ENCODE measurements at places on chromosomes 4 and X.

- no peak for DNase-seq
Measured at GRCh38 chr4:156778606-156779005, 193.0 kb downstream of the PDGFC start.

DNA sequence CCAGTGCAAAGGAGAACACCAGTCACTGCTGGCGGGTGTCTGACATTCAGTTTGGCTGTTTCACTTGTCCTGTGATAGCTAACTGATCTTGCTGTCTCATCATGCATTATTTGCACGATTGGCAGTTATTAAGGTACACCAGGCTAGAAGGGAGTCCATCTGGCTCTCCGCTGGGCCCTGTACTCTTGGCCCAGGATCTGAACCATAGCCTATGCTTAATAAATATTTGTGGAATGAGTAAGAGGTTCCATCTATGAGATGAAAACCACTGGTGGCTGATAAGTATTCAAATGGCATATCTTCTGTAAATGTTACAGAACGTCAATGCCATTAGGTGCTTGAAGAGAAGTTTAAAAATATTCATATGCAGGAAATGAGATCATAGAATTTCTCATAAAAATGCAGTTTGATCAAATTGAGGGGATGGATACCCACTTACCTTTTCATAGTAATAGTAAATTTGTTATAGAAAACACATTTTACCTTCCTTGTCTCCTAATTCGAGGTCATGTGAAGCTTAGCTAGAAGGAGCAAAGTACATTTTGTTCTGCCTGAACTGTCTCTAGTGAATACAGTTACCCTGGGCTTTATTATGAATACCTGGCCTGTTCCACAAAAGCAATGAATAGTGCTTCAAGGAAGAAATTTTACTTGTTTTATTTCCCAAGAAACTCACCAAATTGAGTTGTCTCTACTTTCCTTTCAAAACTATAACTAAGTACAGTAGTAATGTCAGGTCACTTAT is 213.5 kb downstream of the CBR4 start:
- DNase-seq: no peak

GRCh38 chr4:145216535-145216934 is 36.1 kb upstream of the OTUD4 start:
- no peak for DNase-seq

GRCh38 chr4:143381189-143382118 is 44.8 kb downstream of the GAB1 start:
- DNase-seq: no peak

- DNase-seq: no peak
Measured at GRCh38 chrX:41906515-41907187, 16.7 kb downstream of the CASK start.

- DNase-seq: no peak
Measured at GRCh38 chrX:133637765-133638164, 222.5 kb upstream of the GPC4 start.

- DNase-seq: no peak
Measured at GRCh38 chrX:49773993-49774392, 55.1 kb upstream of the PAGE4 start.

DNA sequence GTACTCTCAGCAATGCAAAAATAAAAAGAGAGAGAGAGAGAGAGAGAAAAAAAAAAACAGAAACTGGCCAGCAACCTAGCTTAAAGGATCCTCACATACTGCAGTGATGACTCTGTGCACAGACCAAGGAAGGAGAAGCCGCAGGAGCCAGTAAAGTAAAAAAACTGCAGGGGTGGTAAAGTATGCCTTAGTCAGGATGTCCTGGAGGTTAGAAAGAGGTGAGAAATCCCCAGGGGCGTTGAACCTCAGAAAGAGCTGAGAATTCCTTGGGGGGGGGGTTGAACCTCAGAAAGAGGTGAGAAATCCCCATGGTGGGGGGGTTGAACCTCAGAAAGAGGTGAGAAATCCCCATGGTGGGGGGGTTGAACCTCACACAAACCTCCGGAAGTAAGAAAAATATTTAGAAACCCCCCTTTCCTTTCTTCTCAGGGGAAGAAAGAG is 48.0 kb downstream of the MAGEA9 start:
- DNase-seq: no peak

DNA sequence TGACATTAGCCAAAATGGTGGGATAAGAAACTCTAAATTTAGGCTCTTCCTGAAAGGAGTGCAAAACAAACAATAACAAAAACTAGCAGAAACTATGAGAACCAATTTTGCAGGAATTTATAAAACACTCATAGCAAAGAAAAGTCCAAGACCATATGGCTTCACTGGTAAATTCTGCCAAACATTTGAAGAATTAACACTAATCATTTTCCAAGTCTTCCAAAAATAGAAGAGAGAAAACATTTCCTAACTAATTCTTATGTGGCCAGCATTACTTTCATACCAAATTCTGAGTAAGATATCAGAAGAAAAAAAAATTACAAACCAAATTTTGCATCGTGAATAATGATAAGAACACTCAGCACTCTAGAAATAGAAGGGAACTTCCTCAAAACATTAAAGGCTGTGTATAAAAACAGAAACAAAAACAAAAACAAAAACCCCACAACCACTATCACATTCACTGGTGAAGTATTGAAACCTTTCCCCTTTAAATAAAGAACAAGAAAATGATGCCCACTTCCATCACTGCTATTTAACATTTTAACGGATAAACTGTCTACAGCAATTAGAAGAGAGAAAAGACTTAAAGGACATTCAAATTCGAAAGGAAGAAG is 524.3 kb upstream of the GALNTL6 start:
- no peak for DNase-seq

- DNase-seq: no peak
Measured at GRCh38 chr4:28665306-28665705, 1804.7 kb downstream of the STIM2 start.

GRCh38 chr4:123667991-123668390 is 271.4 kb downstream of the SPRY1 start:
- no peak for DNase-seq

DNA sequence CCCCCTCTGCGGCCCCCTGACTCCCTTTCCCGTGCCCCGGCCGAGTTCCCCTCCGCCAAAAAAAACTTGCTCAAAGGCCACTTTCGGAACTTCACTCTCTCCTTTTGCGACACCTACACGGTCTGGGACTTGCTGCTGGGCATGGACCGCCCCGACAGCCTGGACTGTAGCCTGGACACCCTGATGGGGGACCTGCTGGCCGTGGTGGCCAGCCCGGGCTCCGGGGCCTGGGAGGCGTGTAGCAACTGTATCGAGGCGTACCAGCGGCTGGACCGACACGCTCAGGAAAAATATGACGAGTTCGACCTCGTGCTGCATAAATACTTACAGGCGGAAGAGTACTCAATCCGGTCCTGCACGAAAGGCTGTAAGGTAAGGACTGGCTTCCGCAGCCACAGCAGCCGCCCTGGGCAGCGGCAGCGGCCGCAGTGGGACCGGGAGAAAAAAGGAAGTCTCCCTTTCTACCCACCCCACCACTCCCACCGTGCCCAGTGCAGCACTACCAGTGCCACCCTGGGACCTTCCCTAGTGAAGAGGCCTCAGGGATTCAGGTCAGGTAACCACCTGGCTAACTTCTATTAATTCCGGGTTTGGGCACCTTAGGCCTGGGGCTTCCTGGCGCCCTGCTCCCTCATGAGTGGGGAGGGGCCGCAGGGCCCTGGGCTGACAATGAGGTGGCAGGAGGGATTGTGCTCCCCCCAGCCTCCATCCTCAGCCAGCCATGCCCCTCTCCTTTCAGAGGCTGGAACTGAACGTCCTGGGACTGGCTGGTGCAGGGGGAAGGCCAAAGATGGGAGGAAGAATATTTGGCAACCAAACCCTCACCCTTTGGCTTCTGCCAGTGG is 1.9 kb downstream of the NALF2 start:
- no peak for DNase-seq

DNA sequence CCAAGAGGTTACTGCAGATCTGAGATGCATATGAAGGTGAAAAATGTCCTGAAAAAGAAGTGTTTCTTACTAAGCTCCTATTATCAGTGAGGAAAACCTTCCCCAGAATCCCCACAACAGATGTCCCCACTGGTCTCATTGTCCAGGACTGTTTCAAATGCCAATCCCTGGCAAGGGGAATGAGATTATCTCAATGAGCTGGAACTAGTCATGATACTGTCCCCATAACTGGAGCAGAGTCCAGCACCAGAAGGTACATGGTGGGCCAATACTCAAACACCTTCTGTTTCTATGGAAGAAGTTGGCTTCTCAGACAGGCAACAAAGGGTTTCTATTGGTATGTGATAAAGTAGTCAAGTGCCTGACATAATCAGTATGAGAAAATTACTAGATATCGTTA is 221.1 kb upstream of the TLL1 start:
- no peak for DNase-seq

GRCh38 chrX:41045960-41046567 is 39.2 kb upstream of the USP9X start:
- DNase-seq: no peak

DNA sequence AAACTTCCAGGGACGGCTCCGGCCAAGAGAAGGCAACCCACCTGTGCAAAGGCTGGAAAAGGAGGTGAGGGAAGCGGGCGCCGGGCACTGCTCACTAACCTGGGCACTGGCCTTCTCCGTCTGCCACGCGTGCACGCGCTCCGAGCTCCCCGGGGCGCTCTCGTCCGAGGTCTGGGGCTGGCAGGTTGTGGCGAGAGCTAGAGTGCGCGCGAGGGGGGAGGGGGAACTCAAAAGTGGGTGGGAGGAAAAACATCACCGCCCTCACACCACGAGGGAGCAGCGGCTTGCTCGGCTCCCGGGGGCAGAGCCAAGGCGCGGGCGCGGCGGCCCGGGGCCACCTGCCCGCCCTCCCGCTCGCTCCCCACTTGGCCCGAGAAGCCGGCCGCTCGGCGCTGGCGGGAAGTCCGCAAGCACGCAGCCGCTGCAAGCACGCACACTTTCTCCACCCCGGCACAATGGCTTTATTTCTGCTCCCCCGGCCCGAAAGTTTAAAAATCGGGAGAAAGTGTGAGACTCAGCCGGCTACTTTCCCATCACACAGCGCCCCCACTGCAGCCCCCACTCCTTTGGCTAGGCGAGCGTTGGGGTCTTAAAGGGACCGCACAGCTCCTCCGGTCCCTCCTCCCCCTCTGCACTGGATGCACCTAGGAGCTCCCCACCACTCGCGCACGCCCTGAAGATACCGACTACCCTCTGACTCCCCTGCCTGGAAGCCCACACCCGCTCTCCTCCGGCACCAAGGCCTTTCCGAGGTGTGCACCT is at the start of gene CHRDL1:
CHRDL1 (minus strand) TSS at position 173 of the 762 bp plus-strand sequence. CDS start 3,636 bp downstream, outside the sequence.
- DNase-seq: peak; percentile 13

GRCh38 chrX:136262812-136263315 is 11.7 kb upstream of the MAP7D3 start:
- no peak for DNase-seq

DNA sequence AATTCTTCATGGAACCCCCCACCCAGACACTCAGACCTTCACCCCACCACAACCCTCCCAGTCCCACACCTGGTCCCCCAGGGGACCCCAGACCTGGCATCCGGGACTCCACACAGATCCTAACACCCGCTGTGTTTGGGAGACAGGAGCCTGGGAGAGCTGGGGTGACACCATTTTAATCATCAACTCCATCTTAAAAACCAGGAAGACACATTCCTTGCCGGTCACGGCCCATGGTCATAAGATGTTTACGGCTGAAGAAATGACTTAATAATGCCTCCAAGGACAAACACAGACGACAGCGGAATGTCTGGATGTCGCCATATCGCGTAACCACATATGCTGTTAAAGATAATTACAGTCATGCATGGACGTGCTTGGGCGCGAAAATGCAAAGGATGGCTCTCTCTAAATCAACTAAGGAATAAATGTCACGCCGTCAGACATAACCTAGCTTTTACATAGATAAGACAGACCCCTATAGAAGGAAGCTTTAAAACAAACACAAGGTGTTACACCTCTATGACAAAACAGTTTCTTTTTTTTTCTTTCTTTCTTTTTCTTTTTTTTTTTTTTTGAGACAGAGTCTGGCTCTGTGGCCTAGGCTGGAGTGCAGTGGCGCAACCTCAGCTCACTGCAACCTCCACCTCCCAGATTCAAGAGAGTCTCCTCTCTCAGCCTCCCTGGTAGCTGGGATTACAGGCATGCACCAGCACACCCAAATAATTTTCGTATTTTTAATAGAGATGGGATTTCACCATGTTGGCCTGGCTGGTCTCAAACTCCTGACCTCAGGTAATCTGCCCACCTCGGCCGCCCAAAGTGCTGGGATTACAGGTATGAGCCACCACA is 2.1 kb upstream of the DHRSX start:
- DNase-seq: no peak

- no peak for DNase-seq
Measured at GRCh38 chrX:23937100-23937499, 29.3 kb downstream of the CXorf58 start.

DNA sequence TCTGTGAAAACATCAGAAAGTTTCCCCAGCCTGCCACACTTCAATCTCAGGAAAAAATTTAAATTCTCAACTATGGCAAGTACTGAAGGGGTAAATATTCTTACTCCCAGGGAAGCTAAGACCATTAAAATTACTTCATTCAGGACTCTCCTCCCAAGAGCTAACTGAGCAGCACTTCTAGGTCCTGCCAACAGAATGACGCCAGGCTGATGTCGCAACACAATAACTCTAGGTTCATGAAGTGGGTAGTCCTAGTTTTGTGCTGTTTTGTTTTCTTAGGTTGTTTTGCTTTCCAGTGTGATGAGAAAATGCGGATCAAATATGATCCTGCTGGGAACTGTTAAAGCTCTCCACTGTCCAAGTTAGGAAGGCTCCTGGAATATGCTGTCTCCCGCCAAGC is 180.0 kb downstream of the NKX6-1 start:
- DNase-seq: no peak

- no peak for DNase-seq
Measured at GRCh38 chr4:81667539-81667938, 195.8 kb upstream of the RASGEF1B start.

DNA sequence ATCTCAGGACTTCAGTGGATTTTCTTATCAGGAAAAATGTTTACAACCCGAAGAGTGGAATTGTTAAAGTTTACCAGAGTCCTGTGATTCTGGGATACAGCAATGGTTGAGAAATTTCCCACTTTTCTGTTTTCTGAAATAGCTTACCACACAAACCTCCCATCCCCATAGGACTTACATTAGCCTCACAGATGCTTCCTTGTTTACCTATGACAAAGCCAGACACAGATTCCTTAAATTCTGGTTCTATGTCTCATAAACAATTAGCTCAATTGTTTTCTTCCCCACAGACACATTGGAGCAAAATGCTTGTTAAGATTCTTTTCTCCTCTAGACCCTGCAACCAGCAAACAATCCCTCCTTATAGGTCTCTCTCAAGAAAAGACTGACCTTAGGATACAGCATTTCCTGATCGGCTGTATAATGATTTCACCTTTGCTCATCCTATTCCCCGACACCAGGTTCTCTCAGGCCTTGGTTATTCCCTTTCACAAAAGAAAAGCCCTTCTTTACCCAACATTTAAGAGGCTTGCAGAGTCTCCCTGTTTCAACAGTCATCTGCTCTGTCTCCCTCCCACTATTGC is 886.2 kb downstream of the ARAP2 start:
- DNase-seq: no peak

- DNase-seq: no peak
Measured at GRCh38 chr4:59180161-59180560, 2020.0 kb upstream of the ADGRL3 start.

- peak; percentile 85 for DNase-seq
Measured at GRCh38 chrX:111095974-111096895, at the start of gene PAK3. PAK3 (plus strand) TSS chrX:111096191; CDS start chrX:111123104, 26,913 bp downstream.

Measured in NCI-H748 treated with DMSO at 0.1 percent for 48 hours (cell line).